Stimulated activated CD4-positive, alpha-beta T cell treated with anti-CD3 and anti-CD28 coated beads, Interleukin-1b, Interleukin-23, amount 100 ng/mL, for 4 hours (primary cell): ENCODE measurements at places on chromosomes 5 and 9.
A peak's percentile ranks its signal among the peaks of the same experiment; 100 is the strongest.

DNA sequence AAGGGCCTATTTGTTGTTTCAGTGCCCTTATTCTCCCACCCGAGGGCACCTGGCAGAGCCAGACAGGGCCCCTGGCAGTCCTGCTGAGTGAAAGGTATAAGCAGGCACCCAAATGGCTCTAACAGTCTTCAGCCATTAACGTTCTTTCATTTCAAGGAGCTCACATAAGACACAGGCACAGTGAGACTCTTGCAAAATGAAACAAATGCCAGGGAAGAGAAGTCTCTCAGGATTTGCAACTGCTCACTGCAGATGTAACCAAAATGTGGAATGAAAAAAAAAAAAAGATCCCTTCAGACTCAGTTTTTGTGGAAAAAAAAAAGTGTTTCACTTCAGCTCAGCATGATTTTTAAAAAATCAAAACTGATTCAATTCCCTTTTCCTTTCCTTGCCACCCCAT is 155.4 kb upstream of the LHFPL2 start:
- no peak for DNase-seq

GRCh38 chr5:132387640-132388117 is 18.2 kb downstream of the SLC22A5 start:
- no peak for DNase-seq

GRCh38 chr5:56849671-56850070 is 34.3 kb downstream of the MAP3K1 start:
- DNase-seq, result no peak

GRCh38 chr9:134642385-134643181 is 980 bp downstream of the COL5A1 start:
- DNase-seq, result no peak

DNA sequence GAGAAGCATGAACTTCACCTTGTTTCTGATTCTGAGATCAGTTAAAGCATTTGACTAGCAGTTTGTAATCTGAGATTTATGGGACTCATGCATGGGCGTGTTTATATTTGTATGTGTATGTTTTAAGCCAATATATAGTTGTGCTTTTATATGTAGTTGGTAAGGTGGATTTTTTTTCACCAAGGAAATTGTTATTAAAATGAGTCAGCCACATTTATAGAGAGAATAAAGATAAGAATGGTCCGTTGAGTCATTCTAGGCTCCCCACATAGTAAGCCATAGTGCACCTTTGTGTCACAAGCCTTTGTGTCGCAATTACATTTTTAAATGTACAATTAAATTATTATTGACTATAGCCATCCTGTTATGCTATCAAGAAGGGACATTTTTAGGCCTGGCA is 89.0 kb downstream of the NLN start:
- no peak for DNase-seq

DNA sequence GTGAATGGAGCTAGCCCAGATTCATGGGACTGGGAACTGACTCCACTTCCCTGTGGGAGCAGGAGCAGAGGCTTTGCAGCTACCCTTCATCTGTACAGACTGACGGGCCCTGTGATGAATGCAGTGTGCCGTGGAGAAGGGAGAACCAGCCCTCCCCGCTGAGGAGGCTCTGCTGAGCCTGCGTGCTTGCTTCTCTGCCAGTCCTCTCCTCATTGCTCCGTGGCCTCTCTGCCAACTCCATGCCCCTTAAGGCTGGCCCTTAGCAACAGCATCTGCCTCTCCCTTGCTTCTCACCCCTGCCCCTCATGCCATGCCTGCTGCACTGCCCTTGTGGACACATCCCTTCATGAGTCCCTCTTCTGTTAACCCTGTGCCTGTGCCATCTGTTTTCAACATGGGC is 53.6 kb downstream of the GADD45G start:
- no peak for DNase-seq

- DNase-seq, result no peak
Observed at GRCh38 chr9:28190981-28191380, 617.7 kb upstream of the C9orf72 start.

DNA sequence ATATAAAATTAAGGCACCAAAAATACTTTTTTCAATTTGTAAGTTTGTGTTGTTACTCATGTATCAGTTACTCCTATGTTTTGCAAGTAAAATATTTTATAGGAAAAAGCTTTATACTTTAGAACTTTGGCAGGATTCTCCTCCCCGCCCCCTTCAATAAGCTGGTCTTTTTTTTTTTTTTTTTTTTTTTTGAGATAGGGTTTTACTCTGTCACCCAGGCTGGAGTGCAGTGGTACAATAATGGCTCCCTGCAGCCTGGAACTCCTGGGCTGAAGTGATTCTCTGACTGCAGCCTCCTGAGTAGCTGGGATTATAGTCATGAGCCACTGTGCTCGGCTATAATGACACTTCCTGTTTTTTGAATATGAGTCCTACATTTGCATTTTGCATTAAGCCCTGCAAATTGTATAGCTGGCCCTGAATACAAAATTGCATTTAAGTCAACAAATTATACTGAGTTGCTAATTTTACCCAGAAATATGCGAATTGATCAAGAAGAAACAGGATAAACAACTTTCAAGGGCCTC is 192.9 kb downstream of the PIK3R1 start:
- DNase-seq, result no peak

GRCh38 chr9:127680226-127680625 is 26.6 kb upstream of the CFAP157 start:
- no peak for DNase-seq

- DNase-seq, result no peak
Observed at GRCh38 chr5:58184910-58185309, 275.0 kb downstream of the PLK2 start.

GRCh38 chr9:92769286-92769685 is 4.7 kb upstream of the BICD2 start:
- no peak for DNase-seq

- no peak for DNase-seq
Observed at GRCh38 chr9:75101004-75101588, 12.8 kb downstream of the OSTF1 start.

- DNase-seq, result no peak
Observed at GRCh38 chr9:117427357-117427913, 12.6 kb upstream of the ASTN2 start.

- no peak for DNase-seq
Observed at GRCh38 chr5:62732677-62733121, 154.1 kb downstream of the LRRC70 start.

DNA sequence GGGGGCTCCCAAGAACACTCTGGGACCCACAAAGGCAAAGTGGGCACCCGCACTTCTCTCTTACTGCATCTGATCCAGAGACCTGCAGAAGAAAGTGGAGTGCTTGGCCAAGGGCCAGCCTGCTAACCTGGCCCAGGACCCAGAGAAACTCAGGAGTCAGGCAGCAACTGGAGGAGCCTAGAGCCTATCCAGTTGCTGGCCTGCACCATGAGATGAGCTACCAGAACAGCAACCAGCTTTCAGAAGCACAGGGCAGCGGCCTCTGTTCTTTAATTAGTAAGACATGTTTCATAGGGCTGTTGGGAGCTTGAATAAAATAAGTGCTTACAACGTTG is 298.3 kb downstream of the GADD45G start:
- no peak for DNase-seq

DNA sequence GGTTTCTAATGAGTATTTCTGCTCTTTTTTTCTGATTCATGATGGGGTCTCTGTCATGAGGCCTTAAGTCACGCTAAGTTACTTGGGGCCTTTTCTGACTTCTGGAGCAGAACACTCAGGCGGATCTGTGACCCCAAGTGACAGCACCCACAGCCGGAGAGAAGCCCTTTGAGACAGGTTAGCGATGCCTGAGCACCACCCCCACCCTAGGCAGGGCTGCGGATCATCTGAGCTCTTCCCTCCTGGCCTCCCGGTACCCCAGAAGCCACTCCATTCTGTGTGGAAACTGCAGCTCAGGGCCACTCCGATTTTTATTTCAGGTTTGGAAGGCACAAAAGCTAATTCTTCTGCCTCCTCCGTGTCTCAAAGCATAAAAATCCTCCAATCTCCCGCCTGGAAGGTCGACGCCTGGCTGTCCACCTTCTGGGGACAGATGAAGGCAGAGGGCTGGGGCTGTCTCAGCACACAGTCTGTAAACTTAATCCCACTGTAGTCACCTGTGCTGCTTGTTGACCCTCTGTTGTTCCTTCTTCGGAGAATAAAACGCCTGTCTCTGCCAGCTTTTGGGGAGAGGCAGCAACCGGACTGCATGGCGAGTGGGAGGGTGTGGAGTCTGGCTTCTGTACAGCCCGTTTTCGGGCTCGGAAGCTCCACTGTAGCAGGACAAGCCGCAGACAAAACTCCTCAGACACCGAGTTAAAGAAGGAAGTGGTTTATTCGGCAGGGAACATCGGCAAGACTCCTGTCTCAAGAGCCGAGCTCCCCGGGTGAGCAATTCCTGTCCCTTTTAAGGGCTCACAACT is 88.8 kb downstream of the SPRY4 start:
- DNase-seq, result no peak

GRCh38 chr5:190366-191035 is 794 bp upstream of the LRRC14B start:
- no peak for DNase-seq

DNA sequence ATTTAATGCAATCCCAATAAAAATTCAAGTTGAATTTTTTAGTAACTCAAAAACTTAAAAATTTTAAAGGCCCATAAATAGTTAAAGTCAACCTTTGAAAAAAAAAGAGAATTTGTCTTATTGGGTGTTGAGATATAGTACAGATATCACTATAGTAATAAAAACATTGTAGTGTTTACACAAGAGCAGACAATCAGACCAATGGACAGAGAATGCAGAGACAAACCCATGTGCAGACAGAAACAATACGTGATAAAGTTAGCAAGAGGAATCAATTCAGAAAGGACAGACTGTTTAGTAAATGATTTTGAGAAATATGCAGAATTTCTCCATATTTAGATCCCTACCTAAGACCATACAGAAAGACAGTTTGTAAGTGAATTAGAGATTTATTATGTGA is 33.9 kb downstream of the GOLGA1 start:
- DNase-seq, result no peak

DNA sequence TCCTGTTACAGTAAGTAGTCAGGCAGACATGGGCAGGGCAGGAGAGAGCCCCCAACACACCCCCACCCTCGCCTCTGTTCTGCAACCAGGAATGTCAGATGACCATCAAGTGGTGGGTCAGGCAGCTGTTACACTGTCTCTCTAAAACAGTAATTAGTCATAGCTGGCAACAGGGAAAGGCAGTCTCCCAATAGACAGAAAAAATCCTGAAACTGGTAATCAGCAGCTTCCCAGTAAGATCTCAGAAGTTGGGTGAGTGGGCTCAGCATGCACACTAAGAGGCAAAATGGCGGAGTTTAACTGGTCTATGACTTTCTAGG is 90.2 kb downstream of the C5orf15 start:
- no peak for DNase-seq

- DNase-seq, result no peak
Observed at GRCh38 chr9:75880618-75881017, 9.9 kb upstream of the PCSK5 start.

- no peak for DNase-seq
Observed at GRCh38 chr5:65076251-65076869, 307.6 kb downstream of the CWC27 start.

- DNase-seq, result no peak
Observed at GRCh38 chr5:169997798-169998197, 17.5 kb upstream of the INSYN2B start.

DNA sequence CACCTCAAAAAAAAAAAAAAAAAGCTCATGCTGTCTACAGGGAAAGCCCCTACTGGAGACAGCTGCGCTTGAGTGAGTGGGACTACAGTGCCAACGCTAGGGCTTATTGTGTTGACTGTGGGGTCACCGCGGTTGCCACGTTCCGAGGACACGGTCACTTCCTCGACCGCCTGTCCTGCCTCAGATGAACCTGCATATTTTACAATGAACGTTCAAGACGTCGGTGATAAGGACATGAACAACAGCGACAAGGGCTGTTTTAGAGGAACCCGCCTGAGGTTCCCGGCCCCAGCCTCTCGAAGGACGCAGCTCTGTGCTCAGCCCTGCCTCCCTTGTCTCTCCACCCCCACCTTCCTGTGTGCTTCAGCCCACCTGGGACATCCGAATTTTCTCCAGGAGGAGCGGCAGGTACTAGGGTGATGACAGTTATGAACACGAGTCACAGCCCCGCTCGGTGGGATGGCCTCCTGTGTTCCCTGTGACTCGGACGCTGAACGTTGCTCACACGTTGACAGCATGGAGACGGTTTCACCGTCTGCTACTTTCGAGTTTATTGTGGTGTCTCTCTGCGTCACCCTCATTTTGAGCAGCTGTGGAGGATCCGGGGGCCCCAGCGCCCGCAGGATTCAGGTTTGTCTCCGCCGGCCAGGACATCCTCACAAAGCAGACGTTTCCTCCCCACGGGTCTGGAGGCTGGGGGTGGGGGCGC is 11.3 kb upstream of the DIPK1B start:
- peak; percentile 51 for DNase-seq

DNA sequence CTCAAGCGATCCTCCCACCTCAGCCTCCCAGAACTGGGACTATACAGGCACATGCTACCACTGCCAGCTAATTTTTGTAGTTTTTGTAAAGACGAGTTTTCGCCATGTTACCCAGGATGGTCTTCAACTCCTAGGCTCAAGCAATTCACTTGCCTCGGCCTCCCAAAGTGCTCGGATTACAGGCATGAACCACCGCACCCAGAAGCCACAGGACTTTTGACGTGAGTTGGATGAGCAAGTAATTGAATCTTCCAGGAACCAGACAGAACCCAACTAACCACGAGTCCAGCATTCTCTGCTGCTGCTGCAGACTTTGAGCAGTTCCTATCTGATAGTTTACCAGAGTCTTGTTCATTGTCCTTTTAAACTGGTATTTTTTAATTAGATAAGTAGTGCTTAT is 9.6 kb upstream of the ATP6V0E1 start:
- no peak for DNase-seq

- DNase-seq, result no peak
Observed at GRCh38 chr5:139232147-139232724, 34.1 kb upstream of the SIL1 start.

DNA sequence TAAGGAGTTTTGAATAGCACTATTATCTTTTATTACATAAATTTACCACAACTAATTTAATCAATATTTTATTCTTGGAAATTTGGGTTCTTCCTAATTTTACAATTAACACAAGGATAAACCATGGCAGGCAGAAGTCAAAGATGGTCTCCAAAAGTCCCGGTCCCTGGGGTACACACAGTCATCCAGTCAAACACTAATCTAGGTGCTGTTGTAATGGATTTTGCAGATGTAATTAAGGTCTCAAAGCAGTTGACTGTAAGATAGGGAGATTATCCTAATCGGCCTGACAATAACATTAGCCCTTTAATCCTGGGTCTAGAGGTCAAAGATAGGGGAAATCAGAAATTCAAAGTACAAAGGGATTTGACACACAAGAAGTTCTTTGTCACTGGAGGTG is 57.5 kb upstream of the HTR1A start:
- no peak for DNase-seq

DNA sequence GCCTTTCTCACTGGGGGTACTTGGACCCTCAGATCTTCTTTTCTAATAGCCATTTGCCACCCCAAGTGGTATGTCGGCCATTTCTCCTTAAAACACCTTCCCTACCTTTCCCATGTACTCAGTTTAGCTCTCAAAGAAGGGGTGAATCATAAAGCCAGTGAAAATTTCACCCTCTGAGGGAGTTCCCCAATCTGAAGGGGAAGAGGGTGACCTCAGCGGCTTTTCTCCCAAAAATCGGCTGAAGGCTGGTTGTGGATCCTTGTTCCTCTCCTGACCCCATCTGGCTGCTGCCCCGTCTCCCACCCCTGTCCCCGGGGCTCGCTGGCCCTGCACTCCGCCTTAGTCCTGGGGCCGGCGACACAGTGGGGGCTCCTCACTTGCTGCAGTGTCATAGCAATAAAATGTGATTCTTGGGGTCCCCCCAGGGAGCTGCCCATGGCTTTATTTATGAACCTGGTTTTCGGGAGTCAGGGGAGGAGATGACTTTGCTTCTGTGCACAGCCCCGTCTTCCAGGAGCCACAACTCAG is 17.3 kb upstream of the LTC4S start:
- no peak for DNase-seq
